Activated CD8-positive, alpha-beta memory T cell treated with anti-CD3 and anti-CD28 coated beads, Interleukin-2, amount 50 U/mL, for 4 hours (primary cell): ENCODE measurements at places on chromosomes 6 and 20.

DNA sequence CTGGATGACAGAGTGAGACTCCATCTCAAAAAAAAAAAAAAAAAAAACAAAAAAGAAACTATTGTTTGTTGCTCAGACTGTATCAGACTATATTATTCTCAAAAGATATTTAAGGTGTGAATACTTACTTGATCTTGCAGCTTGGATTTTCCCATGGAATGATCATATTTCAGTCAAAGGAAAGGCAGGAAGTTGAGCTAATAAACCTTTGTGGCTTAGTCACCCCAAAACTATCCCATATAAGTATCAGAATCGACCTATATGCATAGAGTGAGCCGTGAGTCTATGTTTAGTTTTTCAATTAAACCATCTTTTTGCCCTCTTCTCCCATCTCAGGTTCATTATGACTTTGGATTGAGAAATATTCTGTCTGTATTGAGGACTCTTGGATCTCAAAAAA is 152.6 kb downstream of the DNAH8 start:
- no peak for DNase-seq

GRCh38 chr6:159788276-159788675 is 1.1 kb downstream of the TCP1 start:
- no peak for DNase-seq

GRCh38 chr20:51249215-51249614 is 226.3 kb upstream of the KCNG1 start:
- DNase-seq, result no peak

DNA sequence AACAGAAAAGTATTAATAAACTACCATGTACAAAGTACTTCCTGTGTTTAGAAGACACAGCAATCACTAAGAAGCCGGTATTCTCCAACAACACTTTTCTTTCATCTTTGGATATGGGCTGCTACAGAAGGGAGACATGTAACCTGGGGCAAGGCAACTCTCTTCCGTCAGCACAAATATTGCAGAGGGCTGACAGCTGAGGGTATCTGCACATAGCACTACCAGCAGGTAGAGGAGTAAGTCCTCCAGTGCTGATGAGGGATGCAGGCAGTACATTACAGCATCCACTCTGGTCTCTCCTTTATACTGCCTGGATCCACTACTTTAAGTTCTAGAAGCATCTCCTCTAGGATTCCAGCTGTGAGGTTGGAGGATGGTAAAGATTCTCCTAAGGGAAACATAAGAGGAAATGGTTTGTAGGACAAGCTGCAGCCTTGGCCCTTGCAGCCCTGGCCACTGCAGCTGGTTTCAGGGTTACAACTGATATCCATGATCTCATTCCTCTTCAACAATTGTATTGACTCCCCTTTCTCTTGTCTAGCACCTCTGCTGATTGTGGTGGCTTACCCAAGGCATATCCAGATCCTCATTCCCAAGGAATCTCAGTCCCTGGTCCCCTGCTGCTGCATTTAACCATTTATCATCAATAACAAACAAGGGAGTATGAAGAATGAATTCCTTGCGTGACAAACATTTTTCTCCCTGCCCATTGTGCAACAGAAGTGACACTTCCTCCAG is 110.7 kb upstream of the ADGRF1 start:
- no peak for DNase-seq

GRCh38 chr6:18976091-18976490 is 588.9 kb downstream of the RNF144B start:
- DNase-seq, result no peak

DNA sequence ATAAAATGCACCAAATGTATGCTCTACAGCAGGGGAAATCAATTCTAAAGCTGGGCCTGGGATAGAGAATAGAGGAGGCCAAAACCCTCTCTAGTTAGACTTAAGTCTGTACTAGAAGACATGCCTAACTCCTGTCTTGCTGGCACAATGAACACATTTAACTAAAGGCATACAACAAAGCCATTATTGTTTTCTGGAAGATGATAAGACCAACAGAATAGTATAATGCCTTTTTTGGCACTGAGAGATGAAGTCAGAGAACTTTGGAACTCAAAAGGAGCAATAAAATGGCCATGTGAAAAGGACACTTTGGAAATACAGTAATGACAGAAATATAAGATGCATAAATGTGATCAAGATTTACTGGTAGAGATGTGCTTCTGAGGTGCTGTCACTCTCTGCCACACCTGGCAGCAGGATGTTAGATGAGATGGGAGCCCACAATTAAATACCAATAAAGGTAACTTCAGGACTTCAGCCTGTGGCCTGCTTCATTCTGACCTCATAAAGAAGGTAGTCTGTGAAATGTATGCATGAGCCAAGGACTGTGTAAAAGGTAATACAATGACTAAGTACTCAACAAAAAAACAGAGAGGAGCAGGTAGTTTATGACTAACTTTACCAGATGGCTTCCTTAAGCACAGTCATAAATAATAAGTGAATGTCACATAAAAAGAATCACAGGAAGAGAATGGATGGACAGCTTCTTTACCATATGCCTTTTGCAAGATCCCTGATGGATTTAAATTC is 333.4 kb downstream of the BCKDHB start:
- no peak for DNase-seq

DNA sequence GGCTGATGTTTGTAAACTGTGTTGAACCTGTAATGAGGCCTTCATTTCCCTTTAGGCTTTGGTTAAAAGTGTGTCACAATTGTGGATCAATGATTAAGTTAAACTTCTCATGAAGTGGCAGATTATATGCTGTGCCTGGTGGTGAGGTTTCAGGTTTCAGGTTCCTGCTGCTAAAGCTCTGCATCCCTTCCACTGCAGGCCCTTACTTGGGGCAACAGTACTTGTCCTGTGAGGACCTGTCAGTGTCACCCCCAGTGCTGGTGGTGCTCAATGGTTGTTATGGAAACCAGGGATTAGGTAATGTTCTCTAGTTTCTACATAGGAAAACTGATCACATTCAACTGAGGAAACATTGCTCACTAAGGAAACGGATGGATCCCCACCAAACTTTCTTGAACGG is 18.5 kb downstream of the RPP21 start:
- no peak for DNase-seq

GRCh38 chr6:152765331-152765730 is 14.7 kb downstream of the VIP start:
- no peak for DNase-seq

DNA sequence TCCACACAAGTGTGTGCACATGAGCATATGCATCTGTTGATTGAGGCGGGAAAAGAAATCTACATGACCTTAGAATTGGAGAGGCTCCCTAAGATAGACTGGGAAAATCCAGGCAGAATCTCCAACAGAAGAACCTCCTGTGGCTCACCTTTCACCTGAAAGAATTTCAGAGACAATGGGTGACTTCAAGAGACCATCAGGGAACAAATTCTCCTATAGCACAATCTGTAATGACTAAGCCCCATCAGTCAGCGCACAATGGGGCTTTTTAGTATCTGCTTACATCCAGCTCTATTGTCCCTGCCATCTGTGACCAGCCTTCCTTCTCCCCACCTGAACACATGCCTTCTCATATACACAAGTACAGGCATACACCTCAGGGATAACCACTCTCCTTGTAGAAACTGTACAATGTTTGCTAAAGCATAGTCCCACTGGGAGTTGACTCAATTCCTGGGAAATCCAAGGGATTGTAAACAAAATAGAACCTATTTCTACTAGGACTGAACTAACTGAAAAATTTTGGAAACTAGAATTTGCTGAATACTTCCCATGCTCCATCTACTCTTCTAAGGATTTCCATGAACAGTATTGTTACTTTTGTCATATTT is 150.8 kb upstream of the STXBP5 start:
- no peak for DNase-seq

GRCh38 chr20:62056975-62057374 is 8.7 kb downstream of the TAF4 start:
- DNase-seq, result no peak

GRCh38 chr20:62621251-62622110 is 20.8 kb upstream of the SLCO4A1 start:
- DNase-seq, result no peak

DNA sequence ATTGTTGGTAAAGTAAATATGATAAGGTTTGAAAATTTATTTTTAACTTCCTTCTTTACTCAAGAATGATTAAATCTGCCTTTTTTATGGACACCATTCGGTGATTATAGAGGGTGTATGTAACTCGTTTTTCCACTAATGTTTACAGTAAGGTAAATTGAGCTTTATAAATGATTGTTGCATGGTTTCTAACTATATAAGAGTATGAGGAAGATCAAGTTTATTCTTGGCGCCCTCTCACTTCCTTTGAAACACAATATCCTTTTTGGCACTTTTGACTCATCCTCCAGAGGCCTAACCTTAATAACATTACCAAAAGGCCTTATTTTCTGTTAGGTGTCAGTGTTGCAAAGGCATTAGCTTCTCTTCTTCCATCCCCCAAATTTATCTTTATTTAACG is 41.8 kb upstream of the MTRF1L start:
- DNase-seq, result no peak

DNA sequence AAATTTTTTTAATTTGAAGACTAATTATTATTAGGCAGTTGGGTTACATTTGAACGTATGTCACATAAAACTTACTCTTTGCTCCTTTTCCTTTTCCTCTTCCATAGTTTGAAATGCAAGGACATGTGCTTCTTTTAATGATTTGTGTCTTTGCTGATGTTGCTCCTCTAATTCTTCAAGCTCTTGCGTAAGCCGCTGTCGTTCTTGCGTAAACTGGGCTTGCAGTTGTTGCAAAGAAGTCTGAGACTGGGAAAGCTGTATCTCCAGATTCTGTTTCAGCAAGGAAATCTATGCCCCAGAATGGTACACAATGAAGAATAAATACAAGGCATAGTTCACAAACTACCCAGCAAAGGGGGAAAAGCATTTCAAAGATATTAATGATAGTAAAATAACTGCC is 45.1 kb upstream of the MCM9 start:
- no peak for DNase-seq

DNA sequence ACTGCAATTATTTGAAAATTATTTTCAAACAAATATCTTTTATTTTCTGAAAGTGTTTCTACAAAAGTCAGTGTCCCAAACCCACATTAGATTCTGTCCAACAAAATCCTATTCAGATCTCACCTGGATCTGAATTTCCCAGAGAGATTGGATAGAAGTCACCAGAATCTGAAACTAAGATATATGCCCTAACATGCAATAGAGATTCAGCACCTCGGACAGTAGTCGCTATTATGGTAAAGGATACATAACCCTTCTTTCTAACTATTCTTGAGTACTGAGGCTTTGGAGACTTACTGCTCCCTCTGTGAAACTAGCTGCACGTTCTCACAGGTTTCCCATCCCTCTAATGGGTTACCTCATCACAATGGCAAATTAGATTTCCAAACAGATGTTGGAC is 151.4 kb downstream of the ID4 start:
- no peak for DNase-seq

- DNase-seq, result no peak
Observed at GRCh38 chr6:45870531-45870930, 145.1 kb downstream of the CLIC5 start.

DNA sequence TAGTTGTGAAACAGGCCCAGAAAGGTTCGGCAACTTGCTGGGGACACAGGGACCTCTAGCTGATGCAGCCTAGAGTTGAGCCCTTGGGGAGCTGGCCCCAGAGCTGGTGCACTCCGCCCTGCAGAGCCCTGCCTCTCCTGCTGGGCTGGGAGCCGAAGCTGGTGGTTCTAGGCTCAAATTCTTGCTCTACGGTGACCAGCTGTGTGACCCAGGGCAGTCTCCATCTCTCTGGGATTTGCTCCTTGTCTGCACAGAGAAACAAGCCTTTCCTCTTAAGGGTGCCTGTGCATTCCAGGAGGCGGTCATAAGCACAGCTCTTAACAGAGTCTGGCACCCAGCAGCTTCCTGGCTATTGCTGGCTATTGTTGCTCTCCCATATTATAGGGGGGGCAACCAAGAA is 47.4 kb downstream of the RBM38 start:
- no peak for DNase-seq

DNA sequence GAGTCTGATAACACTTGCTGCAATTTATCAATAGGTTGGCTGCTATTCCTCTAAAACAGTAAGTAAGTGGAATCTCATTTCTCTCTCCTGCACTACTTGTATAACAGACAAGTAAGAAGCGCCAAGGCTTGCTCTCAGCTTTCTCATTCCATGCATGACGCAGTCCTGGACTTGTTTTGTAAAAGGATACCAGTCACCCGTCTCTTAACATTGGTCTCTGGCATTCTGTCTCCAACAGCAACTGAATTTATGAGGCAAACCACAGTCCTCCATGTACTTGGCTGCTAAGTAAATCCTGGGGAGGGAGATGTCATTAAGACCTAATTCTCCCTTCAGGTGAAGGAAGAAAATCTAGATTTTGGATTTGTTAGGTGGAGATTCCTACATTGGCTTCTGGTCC is 115.4 kb downstream of the OPN5 start:
- DNase-seq, result no peak

- DNase-seq, result no peak
Observed at GRCh38 chr6:23446469-23446967, 679.5 kb upstream of the NRSN1 start.
